Caudate nucleus (tissue), 63 donors: ENCODE measurements at places on chromosomes 2 and 18.

DNA sequence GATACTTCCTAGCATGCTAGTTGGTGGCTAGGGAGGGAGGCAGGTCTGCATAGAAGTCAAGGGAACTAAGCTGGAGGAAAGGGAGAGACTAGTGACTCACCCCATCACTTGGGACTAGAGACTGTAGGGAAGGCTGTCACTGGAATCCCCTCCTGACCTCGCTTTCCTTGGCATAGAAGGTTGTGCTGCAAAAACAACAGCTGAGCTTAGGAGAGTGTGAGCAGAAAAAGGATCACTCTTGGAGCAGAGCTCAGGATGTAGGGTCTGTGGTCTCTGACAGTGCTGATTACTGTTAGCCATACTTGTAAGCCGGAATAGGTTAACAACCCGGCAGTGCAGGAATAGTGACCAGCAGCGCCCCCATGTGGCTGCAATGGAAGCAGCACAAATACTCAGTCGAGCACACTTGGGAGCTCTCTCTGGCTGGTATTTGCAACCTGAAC, 66.9 kb upstream of the SMAD2 start:
- no peak for DNase-seq

DNA sequence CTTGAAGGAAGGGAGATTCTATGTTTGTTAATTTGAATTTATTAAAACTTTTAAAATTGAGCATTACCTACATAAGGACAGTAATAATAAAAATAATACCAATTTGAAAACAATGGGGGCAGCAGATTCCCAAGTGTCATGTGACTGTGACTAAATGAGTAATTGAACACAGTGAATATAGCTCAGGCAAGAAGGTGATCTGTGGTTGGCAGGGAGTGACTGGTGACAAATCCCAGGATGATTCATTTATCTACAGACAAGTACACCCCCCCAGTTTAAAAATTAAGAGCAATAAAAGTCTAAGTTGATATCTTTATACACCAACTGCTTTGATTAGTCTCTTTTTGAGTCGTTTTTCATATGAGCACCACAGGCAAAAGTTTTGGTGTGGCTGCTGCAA, 299.5 kb downstream of the ARHGAP15 start:
- no peak for DNase-seq

- DNase-seq: no peak
Measured at GRCh38 chr2:134103196-134103595, 150.7 kb upstream of the MGAT5 start.

DNA sequence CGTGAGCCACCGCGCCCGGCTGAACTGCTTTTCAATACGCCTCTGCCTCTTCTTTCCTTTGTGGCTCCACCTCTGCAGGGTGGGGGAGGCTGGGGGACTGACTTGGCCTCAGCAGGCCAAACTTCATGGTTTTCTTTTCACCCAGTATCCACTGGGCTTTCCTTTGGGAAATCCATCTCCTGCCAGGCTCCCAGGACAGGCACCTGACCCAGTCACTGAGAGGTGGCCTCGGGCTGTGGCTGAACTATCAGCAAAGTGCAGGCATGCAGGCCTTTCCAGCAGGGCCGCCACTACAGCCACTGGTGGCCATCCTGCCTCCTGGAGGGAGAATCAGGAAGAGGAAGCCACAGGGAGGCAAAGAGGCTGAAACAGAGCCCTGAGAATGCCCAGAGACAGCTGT, 33.4 kb upstream of the SEMA4C start:
- DNase-seq: no peak

- no peak for DNase-seq
Measured at GRCh38 chr2:192159208-192159607, 35.5 kb downstream of the TMEFF2 start.

DNA sequence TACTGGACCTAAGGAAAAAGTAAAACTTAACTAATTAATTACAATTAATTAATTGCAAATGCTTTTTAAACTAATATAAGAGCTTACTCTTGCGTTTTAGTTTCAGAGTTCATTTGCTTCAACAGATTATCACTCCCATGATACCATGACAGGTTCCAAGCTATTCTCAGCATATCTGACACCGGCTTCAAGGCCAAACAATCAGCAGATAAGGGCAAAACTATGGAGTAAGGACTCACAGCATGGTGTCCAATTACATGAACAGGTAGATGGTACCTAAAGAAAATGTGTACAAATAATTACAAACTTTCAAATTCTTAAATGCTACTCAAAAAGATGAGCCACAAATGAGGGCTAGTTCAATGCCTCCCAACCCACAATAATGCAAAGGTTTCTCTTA, 77.2 kb downstream of the RTTN start:
- no peak for DNase-seq

DNA sequence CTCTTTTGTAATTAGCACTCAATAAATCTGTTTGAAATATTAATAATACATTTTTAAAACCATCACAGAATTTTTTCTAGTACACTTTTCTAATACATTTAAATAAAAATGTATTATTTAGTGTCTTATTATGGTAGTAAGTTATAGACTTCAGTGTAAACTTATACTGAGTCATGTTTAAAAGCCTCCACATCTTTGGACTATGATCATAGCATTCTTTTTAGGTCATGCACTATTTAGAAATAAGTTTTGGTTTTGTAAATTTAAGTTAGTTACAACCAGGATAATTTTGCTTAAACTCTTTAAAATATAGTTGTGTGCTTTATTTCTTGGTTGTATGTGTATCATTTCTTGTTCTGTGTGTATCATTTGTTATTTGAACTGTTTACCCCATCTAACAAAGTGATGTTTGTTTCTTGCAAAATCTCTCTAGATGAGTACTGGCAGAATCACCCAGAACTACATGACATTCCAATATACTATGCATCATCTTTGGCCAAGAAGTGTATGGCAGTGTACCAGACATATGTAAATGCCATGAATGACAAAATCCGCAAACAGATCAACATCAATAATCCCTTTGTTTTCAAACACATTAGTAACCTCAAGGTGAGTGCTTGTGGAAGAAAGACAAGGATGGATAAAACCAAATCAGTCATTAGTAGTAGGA, 16.7 kb downstream of the CPSF3 start:
- no peak for DNase-seq

GRCh38 chr2:202172439-202173211, 65.8 kb downstream of the SUMO1 start:
- DNase-seq: no peak
